Caudate nucleus (tissue), 63 donors: ENCODE measurements at places on chromosomes 2 and 18.

- no peak for DNase-seq
Measured at GRCh38 chr18:8799596-8800441, 94.5 kb downstream of the MTCL1 start.

DNA sequence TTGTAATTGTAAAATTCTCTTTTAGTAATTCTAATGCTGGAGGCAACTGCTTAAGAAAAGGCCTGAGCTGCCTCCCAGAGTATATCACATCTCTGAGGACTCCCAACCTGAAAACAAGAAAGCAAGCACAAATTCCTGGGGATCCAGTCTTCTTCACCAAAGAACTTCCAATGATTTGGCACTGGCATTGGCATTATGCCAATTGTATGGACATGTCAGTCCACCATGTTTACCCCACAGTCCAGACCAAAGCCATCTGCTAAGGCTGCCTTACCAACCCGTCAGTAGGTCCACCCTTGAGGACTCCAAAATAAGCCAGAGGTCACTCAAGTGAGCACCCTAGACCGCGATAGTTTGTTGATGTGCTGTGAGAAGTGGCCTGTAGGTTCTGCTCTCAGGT, 263.1 kb downstream of the RND3 start:
- DNase-seq = no peak

DNA sequence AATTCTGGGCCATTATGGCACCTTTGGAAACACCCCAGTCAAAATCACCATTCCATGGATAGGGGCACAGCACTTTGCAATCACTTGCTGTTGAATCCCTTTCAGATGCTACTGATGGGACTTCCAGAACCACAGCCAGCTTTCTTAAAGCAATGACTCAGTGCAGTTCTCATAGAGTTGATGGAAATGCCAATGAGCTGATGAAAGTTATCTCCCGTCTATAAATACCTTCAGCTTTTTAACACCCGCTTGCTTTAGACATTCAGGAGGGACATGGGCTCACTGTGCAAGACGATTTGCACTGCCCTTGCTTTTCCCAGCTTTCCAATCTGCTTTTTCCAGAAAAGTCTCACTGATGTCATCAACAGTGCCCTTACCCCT, 66.7 kb upstream of the RPL31 start:
- DNase-seq = no peak

DNA sequence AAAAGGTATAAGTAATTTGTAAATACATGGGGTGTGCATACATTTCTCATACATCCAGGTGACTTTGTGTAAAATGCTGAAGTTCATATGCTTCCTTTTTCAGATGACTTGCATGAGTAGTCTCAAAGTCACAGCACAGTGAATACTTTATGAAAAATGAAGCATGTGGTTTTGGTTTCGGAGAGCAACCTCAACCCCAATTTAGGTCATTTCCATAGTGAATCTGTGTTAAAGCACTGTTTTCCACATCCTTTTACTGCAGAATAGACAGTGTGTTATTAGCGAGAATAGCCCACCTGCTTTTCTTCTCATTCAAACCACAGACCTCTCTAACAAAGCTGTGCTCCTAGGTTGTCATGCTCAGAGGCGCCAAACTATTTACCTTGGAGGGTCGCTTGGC, 204.4 kb upstream of the RASGRP3 start:
- no peak for DNase-seq

- DNase-seq = no peak
Measured at GRCh38 chr2:234955091-234955591, 3.3 kb downstream of the SH3BP4 start.
